Neuronal stem cell (in vitro differentiated cells): ENCODE measurements at places on chromosomes 3 and 15.
A peak's percentile ranks its signal among the peaks of the same experiment; 100 is the strongest.

DNA sequence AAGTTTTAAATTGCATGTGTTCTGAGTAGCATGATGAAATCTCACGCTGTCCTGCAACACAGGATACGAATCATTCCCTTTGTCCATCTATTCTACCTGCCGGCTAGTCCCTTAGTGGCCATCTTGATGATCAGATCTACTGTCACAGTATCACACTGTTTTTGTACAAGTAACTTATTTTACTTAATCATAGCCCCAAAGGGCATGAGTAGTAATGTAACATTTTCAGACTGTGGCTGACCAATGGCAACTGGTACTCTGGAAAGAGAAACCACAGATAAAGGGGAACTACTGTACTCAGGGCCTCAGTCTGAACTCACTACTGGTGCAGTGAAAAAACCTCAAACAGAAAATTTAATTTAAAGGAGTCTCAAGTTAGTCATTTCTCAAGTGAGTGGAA, 127.3 kb upstream of the MRPL3 start:
- DNase-seq = no peak

GRCh38 chr3:106004137-106004681, 135.4 kb upstream of the CBLB start:
- DNase-seq = no peak

- DNase-seq = no peak
Measured at GRCh38 chr15:85100186-85100937, 118.7 kb downstream of the PDE8A start.

- no peak for DNase-seq
Measured at GRCh38 chr3:184788751-184789150, 23.2 kb upstream of the VPS8 start.

DNA sequence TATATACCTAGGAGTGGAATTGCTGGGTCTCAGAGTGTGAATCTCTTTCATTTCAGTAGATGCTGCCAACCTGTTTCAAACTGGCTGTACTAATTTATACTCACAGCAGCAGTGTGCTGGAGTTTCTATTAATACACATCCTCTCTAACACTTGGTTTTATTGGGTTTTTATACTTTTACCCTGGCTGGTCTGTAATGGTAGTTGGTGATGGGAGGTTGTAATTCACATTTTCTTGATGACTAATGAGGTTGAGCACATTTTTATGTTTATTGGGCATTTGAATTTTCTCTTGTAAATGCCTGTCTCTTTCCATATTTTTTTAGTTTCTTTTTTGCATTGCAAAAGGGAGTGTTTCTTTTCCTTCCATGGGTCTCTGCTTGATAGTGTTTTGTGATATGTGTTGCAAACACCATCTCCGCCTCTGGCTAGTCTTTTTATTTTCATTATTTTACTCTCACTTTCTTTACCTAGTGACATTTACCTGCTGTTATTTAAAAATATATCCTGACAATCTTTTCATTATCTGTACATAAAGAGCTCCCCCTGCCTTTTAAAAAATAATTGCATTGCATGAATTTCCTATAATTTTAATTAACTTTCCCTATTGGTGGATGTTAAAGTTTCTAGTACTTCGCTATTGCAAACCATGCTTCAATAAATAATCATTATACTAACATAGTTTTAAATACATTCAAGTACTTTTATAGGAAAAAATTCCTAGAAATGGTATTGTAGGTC, 49.0 kb upstream of the GCNT3 start:
- DNase-seq = no peak

- no peak for DNase-seq
Measured at GRCh38 chr3:139564294-139564861, 24.8 kb upstream of the RBP1 start.

DNA sequence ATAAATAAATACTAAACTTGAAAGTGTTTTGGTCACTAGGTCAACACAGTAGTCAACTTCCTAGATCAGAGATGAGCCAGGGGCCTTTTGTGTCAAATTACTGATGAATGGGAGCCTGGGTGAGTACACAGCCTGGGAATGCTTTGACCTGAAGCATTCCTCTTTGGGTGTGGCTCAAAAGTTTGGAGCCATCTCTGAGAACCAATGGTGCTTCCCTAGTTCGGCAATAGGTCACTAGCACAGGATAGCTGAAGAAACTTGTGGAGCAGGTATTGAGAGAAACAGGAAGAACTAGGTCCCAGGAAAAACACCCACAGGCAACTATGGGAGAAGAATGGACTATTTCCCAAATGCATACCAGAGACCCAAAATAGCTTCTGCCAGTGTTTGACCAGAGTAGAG, 56.6 kb upstream of the PLXND1 start:
- no peak for DNase-seq

DNA sequence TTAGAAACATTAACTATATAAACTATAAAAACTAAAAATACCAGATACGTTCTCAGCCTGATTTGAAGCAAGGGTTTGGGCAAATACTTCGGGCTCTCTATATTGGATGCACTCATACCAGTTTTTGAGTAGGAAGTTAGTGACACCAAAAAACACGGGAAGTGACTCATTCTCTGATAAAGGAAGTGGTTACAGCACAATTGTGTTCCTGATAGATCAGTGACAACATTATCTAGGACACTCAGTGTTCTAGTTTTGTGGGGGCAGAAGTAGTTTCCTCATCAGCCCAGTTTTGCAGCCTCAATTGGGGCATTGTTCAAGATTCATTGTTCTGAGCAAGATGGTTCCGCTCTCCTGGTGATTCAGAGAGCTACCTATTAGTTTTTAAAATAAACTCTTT, 469.6 kb upstream of the DPPA4 start:
- no peak for DNase-seq

DNA sequence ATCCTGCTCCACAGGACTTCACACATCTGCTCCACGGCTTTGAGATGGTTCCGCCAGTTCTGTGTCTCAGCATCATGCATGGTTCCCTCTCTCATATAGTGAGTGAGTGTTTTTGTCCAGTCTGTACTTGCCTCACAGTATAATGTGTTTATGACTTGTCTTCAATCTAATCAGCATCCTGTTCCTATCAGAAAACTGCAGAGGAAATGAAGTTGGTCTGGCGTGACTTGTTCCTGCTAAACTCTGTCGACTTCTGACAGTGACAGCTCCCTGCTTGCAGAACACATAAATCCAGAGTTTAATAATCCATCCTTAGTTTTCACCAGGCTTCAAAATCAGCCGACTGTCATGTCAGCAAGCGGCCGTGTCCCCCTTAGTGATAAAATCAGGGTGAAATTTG, 222.3 kb downstream of the SLCO3A1 start:
- DNase-seq = no peak

DNA sequence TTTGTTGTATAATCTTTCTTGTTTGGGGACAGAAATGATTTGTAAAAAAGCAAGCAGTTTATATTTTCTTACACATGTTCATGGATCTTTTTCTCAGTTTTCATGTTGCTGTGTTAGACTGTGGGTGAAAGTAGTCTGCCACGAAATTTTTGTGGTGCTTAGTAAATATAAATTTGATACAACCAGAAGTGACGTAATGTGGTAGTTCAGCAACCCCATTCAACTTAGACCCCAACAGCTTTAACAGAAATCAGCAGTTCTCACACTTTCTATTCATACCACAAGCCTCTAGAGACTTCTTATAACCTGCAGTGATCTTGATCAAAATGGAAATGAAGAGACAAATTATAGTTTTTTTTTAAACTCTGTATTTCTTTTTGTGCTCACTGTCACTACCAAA, 120.2 kb upstream of the IGSF10 start:
- DNase-seq = no peak

DNA sequence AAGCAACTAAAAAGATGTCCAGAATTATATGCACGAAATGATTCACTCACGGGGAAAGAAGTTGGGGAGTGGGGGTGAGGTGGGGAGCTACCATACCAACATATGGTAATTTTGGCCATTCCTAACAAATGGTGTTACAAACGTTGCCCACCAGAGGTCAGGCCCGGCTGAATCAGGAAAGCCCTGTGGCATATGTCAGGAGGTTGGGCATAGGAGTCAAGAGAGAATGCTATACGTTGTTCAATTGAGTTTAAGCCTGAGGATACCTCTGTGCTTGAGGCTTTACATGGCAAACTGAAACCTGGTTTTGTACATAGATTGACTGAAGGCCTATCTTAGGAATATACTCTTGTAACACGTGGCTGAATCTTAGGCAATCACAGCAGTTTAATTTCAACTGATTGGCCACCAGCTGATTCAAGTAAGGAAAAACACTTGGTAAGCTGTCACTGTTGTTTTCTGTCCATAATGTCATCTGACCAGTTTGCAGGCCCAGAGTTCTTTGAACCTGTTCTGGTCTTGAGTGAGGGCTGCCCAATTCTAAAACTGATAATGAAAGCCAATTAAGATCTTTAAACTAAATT, 23.4 kb upstream of the SLC2A2 start:
- DNase-seq = peak; percentile 48

- no peak for DNase-seq
Measured at GRCh38 chr3:39917065-39917773, 107.8 kb downstream of the MYRIP start.

GRCh38 chr3:169009453-169009852, 654.1 kb downstream of the MECOM start:
- DNase-seq = no peak

GRCh38 chr3:96619475-96619874, 194.9 kb upstream of the EPHA6 start:
- no peak for DNase-seq
